Stromal cell of bone marrow (primary cell): ENCODE measurements at places on chromosomes 2 and 18.

DNA sequence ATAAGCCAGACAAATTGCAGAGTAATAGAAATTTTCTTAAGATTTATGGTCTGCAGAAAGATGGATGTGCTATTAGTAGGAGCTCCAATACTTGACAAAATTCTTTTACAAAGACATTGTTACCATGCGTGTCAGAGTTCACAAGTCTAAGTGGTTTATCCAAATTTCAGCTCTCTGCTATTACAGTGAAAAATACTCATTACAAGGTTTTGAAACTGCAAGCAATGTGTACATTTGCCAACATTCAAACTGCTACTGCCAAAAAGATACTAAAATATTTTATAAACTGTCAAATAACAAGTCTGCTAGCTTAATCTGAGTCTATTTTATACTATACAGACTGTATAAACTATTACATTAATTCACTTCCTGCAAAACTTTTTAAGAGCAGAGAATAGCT, 1341.5 kb upstream of the ACVR2A start:
- DNase-seq = no peak

GRCh38 chr2:177313162-177313781, 48.7 kb upstream of the NFE2L2 start:
- no peak for DNase-seq

GRCh38 chr2:200471928-200472645, 37.8 kb downstream of the KCTD18 start:
- no peak for DNase-seq

DNA sequence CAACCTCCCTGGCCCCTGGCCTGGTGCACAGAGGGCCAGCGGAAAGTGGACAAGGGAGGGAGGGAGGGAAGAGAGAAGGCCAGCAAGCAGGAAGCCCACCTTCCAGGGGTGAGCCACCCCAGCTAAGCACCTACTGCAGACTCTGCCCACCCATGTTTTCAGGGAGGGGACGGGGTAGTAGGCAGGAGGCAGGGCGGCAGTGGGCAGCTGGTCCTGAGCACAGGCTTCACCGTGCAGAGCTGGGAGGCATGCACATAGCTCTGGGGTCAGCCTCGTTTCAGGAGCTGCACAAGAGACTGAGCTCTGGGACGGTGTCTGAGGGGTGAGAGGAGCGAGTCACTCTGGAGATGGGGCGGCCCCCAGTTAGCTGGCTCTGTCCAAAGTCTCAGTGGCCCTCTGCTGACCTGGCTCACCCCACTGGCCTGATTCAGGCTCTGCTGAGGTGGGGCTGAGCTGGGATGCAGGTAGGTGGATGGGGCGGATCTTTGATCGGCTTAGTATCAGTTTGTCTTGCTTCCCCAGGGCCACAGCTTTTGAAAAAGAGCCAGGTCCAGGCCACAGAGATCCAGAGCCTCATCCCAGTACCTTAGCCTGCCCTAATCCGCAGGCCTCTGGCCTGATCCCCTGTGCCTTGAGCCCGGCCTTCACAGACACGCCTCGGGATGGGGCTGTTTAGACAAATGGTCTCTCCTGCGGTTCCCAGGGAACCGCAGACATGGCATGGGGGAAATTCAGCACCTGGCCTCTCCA, 3.7 kb downstream of the NMUR1 start:
- DNase-seq = no peak

- no peak for DNase-seq
Measured at GRCh38 chr18:79558196-79558932, 121.2 kb upstream of the CTDP1 start.

DNA sequence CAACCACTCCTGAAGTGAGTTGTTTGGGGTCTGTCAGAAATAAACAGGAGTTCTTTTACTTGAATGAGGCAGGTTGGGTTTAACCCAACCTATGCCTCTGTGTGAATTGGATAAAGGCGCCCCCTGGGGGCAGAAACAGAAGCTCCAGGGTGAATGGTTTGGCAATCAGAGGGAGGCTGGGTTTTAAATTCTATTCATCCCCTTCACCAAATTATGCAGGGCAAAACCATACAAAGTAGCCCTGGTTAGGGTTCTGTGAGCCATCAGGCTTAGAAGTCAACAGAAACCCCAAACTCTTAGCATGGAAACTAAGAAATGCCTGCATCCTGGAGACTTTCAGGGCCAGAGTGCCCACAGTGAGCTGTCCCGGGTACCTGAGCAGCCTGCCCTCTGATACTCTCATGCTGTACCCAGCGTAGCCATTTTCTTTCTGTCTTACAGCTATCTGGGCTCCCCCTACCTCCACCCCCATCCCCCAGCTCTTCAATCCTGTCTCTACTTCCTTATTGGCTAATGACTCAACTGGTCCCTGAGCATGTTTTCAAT, 241.5 kb downstream of the ICOS start:
- no peak for DNase-seq

GRCh38 chr2:14628901-14629300, 3.6 kb upstream of the LRATD1 start:
- no peak for DNase-seq

GRCh38 chr2:64641599-64641998, 12.1 kb downstream of the SERTAD2 start:
- DNase-seq = no peak

DNA sequence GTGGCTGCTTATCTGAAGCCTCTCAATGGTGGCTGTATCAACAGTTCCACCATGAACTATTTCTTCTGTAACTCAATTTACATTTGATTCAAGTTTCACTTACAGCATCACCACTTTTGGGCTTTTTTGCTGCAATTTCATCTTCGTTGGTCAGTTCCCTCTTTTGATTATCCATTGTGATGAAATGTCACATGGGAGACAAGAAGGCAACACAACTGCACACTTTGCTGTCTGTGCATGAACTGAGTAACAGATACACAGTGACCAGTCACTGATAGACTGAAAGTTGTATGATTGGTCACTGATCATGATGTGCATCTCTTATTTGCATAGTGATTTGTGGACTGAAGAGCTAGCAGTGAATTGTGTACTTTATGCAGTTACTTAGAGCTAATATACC, 130.7 kb upstream of the RNF152 start:
- DNase-seq = no peak

DNA sequence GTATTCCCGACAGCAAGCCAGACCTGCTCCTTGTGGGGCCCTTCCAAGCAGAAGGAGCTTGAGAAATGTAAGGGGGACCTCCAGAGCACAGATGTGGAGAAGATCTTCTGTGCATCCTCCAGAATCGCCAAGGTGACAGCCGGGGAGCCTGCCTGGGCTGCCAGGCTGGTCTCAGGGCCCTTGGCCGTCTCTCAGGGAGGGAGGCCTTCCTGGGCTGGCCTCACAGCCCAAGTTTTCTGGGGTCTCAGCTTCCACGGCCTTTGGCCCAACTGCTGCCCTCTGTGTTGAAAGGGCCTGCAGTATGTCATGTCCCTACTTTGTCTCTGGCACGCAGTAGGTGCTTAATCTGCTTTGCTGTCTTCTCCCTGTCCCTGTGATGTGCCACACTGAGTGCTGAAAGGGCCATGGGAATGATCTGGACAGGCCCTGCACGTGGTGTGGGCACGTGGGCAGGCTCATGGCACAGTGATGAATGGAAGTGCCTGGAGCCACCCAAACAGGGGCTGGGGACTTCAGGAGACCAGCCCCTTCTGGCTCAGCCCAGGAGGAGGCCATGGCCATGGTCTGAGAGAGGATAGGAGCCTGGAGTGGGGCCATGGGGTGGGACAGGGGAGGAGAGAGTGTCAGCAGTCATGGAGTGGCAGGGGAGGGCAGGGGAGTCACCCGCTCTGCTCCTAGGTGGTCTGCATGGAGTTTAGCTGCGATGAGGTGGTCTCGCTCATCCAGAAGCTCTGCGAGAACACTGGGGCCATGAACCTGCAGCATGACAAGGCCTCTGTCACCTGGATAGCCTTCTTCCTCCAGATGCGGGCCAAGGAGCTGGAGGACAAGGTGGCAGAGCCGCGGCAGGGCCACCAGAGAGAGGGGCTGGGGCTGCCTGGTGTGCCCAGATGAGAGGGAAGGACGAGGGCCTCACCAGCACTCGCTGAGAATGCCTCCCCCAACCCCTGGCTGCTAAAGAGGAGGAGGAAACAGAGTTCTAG, 35.4 kb downstream of the HJURP start:
- no peak for DNase-seq

DNA sequence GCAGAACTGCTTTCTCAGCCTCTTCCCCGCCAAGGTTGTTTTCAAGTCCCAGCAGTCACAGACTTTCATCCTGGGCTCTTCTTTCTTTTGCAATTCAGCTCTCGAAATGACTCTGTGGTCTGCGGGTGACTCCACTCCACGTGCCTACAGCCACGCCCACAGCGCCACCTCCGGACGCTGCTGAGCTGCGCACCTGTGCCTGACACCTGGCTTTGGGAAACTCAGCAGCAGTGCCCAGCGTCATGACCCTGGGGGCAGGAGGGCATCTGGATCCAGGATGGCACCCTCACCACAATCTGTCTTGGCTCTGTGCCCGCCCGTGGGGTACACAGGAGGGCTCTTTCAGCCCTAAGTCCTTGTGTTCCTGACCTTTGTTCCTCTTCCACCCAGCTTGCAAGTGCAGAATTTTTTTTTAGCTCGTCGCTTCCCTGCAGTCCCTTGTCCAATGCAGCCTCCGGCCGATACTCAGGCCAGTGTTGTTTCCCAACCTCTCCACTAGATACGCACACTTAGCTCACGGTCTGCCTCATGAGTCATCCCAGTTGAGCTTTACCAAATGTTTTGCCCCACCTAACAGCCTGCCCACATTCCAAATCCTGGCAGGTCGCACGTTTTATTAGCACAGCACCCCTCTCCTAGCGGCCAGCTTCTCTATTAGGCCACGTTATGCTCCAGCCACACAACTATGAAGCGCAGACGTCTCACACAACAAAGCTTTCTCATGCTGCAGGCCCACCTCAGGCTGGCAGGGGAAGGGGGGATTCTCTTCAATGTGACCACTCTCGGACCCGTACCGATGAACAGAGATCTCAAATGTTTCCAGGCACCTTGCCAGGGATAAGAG, 6.5 kb upstream of the CAPN10 start:
- DNase-seq = peak; percentile 60

DNA sequence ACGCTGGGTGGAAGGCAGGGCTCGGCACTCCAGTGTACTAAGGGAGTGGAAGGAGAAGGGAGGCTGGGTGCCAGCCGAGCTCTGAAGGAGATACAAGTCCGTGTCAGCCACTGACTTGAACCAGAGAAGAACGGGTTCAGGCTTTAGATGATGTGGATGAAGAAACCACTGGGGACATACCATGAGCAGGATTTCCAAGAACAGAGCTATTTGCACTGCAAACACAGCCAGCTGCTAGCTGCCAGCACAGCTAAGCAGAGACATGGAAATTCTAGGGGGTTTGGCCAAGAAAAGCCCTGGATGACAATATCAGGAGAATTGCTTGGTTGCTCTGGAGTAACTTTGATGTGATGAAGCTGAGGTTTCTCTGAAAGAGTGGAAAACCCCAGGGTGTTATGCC, 5.2 kb downstream of the CD207 start:
- DNase-seq = peak; percentile 24

DNA sequence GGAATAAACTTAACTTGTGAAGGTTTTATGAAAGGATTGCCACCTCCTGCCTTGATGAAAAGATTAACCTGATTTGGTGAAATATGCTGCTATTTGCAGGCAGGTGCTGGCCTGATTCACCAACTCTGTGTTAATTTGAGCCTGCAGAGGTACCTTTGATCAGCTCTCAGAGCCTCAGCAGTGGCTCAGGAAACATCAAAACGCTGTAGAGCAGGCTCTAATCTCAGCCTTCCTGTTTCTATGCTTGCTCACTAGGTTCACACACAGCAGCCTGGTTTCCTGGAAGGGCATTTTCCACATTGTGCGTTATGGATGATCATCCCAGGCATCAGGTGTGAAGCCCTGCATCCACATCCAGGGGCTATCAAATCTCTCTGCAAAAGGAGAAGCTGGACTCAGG, 16.9 kb downstream of the TGIF1 start:
- DNase-seq = no peak

GRCh38 chr2:23751747-23752265, 175.1 kb downstream of the ATAD2B start:
- no peak for DNase-seq

DNA sequence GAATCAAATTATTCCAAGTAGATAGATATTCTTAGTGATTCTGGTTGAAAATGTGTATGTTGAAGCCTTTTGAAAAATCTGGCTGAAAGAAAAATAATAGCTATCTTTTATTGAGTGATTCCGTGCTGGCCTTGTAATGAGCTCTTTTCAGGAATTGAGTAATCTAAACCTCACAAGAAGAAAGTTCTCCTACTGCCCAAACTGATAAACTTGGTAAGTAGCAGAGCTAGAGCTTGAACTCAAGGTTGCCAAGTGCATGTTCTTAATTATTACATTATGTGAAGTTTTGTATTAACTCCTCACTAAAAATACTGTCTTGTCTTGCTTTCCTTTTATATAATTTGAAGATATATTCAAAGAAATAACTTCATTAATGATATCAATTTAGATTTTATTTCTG, 1.6 kb upstream of the PPP1R1C start:
- no peak for DNase-seq

GRCh38 chr18:72940986-72941385, 73.2 kb upstream of the NETO1 start:
- DNase-seq = no peak
